ENCODE measurements at places on chromosomes 5 and 9.

- DNase-seq, result no peak
Observed at GRCh38 chr5:41403846-41404245, 106.6 kb downstream of the PLCXD3 start.

- DNase-seq, result no peak
Observed at GRCh38 chr5:72070529-72070928, 36.7 kb upstream of the MAP1B start.

DNA sequence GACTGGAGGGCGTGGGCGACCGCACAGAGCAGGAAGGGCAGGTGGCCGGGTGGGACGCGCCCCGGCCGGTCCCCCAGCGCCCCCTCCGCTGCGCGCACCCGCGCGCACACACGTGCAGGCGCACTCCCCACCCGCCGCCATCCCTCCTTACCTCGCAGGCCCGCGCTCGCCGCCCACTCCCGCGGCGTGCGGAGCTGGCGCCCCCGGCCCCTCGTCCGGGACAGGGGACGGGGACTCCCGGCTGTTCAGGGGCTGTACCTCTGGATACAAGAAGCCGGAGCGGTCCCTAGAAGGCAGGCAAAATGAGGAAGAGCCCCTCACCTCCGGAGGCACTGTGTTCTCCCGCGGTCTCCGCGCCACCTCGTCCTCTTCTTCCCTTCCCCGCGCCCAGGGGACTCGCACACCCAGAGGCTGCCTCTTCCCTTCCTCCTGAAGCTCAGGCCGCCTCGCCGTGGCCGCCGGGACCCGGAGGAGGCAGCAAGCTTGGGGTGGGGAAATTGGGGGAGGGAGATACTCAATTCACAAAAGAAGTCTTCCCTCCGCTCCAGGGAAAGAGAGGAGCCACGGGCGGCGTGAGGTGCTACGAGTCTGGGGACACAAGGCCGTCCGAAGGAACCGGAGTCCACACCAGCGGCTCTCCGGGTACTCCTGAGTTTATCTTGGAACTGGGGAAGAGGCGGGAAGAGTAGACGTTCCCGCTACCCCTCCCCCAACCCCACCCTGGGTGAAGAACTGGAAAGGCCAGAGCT is 1.4 kb upstream of the GABRB2 start:
- no peak for DNase-seq

DNA sequence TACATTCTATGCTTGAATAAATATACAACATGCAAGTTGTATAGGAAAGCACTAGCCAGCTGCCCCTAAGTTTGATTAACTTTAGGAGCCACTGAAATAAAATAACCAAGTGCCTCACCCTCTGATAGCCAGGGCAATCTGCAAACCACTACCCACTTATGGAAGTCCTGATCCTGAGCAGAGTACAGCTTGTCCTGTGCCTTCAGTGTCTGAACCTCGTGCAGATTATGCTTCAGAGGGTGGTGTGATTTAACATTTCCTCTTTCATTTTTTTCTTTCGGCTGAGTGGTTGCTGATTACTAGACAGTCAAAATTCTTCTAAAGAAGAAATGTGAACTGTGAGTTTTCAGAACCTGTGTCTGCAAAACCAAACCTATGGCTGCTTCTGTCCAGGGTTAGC is 327.7 kb downstream of the PIK3R1 start:
- no peak for DNase-seq

- DNase-seq, result no peak
Observed at GRCh38 chr5:89703817-89704216, 705.7 kb downstream of the CETN3 start.

DNA sequence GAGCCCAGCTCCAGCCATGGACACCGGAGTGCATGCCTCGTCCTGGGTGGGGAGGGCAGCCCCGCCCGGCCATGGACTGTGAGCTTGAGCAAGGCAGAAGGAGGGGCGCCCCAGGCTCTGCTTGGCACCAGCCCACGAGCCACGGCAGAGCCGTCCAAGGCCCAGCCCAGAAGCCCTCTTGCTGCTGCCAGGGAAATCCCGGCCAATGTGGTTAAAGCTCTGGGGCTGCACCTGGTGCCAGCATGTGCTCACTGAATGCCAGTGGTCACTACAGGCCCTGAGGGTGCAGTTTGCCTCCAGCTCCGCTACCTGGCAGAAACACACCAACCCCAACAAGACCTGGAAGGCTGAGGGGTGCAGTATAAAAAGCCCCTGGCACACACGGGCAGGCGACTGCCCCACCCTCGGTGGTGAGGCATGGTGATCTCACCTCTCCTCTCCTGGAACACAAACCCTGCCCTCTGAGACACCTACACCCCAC is 11.8 kb downstream of the BRD3 start:
- no peak for DNase-seq

DNA sequence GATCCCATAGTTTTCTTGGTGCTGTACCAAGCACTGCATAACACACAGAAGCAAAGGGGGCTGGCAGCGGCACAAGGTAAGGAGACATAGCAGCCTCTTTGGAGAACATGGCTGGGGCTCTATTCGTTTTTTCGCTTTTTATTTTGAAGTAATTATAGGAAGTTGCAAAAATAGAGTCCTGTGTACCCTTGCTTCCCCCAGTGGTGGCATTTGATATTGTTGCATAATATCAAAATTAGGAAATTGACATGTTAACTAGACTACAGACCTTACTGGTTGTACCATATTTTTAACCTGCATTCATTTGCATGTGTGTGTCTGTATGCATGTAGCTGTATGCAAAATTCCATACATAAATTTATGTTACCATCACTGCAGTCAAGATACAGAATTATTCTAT is 6.6 kb upstream of the UBQLN1 start:
- DNase-seq, result no peak

- DNase-seq, result no peak
Observed at GRCh38 chr9:78143281-78144007, 92.4 kb upstream of the CEP78 start.

GRCh38 chr9:27447031-27447683 is 76.9 kb upstream of the IFNK start:
- no peak for DNase-seq

DNA sequence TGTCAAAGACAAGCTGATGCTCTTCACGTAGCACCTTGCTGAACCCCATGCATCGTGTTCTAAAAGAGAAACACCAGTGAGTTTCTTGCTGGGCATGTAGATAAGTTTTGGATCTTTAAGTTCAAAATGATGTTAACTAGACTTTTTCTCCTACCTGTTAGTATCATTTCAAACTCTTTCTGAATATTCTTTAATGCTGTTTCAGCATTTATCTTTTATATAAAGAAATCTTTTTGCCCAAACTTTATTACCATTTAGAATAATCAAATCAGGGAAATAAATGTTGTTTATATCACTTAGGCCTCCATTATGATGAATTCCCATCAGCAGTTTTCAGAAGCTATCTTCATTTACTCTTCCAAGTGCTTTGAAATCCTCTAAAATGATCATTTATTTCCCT is 542.8 kb downstream of the CDH10 start:
- DNase-seq, result no peak

GRCh38 chr5:33675958-33676464 is 215.8 kb downstream of the ADAMTS12 start:
- DNase-seq, result no peak

GRCh38 chr9:625613-626012 is 215.9 kb upstream of the DMRT1 start:
- DNase-seq, result no peak

GRCh38 chr9:2872250-2872930 is 28.5 kb upstream of the PUM3 start:
- no peak for DNase-seq

GRCh38 chr9:133207021-133207531 is 2.0 kb downstream of the OBP2B start:
- no peak for DNase-seq

DNA sequence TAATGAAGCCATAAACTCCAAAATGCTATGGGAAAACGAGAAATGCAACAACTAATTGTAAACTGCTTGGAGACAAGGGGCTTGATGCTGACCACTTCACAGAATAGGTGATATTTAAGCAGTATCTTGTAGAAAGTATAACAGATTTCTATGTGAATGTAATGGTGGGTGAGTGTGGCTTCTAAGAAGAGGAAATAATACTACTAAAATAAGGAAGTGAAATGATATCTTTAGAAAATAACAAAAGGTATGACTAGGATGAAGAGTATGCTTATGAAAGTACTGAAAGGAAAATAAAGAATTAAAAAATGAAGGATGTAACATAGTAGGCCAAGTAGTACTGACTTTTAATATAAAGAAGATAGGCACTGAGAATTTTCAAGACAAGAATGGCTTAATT is 94.2 kb downstream of the AGTPBP1 start:
- no peak for DNase-seq

DNA sequence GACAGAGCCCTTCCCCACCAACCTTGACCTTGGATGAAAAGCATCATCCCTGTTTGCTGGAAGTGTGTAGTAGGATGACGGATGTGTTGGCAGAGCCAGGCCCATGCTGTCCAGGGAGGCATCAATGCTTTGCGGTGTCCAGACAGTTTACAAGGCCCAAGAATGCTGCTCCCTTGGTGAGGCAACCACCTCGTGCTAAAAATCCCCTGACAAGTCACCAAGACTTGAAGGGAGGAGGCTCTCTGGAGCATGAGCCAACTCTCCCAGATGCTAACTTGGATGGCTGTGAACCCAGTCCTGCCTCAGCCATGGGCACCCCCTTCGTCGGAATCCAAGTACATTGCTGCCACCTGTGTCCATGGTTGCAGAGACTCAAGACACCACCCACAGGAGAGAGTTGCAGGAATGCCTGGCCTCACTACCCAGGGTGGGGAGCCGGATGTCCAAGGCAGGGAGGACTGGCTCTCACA is 9.5 kb upstream of the NKD2 start:
- no peak for DNase-seq

DNA sequence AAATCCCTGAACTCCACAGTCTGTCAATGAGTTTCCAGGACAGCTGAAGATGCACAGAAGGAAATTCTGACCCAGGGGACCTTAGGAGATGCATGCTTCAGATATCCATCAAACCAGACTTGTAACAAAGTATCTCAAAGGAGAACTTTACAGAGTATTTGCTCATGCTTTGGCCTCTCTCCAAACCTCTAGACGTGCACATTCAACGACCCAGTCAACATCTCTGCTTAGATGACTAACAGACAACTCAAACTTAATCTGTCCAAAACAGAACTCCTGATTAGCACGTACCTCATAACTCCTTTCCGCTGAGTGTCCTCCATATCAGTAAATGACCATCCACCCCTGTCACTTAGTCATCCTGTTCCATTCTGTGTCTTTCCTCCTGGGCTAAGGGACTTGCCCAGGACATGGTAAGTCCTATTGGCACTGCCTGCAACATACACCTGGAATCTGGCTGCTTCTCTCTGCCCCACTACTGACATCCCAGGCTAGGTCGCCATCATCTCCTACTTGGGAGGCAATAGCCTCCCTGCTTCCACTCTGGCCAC is 107.4 kb downstream of the LMNB1 start:
- DNase-seq, result no peak

DNA sequence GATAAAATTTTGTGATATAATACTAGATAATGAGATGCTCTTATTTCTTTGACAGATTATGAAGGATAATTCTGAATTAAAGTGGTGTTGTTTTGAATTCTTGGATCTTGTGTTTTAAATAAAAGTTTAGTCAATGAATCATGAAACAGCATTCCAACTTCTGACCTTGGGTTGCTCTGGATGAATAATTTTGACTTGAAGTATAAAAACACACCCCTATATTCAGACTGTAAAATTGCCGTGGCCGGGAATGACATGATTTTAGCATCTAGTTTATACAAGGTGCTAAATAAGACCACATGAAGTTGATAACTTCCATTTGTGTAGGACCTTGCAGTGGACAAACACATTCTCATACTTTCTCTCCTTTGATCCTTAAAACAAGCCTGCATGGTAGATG is 67.2 kb upstream of the DAP start:
- DNase-seq, result no peak

GRCh38 chr5:154367101-154367500 is 78.7 kb upstream of the SAP30L start:
- no peak for DNase-seq
